Activated CD8-positive, alpha-beta T cell treated with anti-CD3 and anti-CD28 coated beads for 36 hours (primary cell): ENCODE measurements at places on chromosomes 2 and 18. TPM values are rescaled to one million over a fixed set of nuclear protein-coding genes. Genes with fewer than 3 reads are reported as not detected.

DNA sequence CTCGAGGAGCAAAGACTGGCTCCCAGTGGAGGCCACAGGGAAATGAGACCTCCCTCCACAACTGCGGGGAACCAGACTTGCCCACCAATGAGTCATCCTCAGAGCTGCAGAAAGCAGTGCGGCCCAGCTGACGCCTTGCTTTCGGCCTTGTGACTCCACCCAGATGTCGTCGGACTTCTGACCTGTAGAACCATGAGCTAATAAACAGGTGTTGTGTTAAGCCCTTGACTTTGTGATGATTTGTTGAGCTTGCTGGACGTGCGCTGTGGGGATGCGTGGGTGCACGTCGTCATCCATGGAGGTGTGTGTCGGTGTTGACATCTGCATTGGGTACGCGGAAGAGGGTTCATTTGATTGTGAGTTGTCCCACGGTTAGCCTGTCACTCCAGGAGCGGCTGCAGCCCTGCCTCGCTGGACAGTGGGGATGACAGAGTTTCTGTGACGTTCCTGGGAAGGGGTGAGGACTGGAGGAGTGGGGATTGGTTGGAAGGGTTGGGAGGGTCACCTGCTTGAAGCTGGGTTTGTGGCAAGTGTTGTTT, 154.1 kb downstream of the SH3BP4 start:
- no peak for DNase-seq

DNA sequence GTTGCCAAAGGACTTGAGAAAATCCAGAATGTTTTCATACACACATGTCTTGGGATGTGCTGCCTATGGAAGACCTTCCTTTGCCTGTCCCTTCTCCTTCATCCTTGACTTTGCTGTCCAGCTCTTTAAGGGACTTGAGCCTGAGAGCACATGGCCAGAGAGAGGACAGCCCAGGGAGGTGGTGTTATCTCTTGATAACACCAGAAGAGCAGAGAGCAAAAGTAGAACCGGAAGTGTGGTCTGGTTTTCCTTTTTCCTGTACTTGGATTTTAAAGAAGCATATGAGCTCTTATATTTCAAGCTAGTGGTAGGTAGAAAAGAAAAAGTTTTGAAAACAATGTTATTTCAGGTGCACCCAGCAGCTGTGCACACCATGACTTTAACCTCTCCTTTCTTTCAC, 94.1 kb upstream of the ZNF532 start:
- DNase-seq = no peak

GRCh38 chr18:57533006-57533867, 53.3 kb downstream of the FECH start:
- DNase-seq = no peak

IL1B gene
- total RNA-seq = not detected

DNA sequence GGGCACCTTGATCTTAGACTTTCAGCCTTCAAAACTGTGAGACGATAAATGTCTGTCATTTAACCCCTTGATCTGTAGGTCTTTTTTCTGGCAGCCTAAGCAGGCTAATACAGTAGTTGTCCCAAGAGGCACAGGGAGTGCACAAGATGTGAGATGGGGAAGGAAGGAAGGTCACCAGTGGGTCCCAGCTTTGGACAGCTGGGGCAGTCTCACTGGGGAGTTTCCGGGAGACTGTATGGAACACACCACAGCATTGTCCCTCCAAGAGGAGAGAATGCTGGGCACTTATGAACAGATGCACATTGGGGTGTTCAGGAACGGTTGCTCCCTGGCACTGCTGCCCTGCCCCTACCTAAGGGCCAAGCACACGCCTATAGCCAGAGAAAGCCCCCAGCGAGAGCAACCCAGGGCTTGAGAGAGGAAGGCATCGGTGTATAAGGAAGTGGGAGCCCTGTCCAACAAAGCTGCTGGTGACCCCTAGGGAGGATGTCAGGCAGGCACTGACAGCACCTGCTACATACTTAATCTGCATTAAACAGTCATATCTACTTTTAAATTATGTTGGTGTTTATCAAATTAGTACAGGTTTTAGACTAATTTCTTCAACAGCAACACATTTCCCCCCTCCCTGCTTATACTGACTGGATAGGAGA, 11.6 kb upstream of the NCK2 start:
- no peak for DNase-seq

GRCh38 chr2:134314202-134314601, 60.3 kb downstream of the MGAT5 start:
- DNase-seq = no peak

GRCh38 chr2:113251118-113251517, 27.6 kb downstream of the PAX8 start:
- DNase-seq = peak; percentile 71
